ENCODE measurements at places on chromosomes 2 and 18.

DNA sequence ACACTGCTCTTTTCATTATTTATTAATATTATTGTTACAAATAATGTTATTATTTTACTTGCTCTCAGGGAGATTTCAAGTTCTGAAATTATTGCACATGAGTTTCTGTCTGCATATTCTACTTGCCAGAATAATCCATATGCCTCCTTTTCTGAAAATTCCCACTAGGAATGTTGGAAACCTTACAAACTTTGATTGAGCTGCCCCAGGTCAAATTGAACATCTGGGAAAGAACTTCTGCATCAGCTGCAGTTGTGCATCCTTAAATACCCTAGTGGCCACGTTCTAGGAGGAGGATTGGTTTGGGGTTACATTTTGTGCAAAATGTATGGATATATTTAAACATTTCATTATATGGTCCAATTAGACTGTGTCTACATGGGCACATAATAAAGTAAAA, 1302.7 kb upstream of the PIK3C3 start:
- DNase-seq = no peak

GRCh38 chr2:214649440-214650205, 159.9 kb downstream of the BARD1 start:
- DNase-seq = no peak

- peak; percentile 3 for DNase-seq
These were observed 42.0 kb downstream of the MCFD2 start for GRCh38 chr2:46873604-46874068.

DNA sequence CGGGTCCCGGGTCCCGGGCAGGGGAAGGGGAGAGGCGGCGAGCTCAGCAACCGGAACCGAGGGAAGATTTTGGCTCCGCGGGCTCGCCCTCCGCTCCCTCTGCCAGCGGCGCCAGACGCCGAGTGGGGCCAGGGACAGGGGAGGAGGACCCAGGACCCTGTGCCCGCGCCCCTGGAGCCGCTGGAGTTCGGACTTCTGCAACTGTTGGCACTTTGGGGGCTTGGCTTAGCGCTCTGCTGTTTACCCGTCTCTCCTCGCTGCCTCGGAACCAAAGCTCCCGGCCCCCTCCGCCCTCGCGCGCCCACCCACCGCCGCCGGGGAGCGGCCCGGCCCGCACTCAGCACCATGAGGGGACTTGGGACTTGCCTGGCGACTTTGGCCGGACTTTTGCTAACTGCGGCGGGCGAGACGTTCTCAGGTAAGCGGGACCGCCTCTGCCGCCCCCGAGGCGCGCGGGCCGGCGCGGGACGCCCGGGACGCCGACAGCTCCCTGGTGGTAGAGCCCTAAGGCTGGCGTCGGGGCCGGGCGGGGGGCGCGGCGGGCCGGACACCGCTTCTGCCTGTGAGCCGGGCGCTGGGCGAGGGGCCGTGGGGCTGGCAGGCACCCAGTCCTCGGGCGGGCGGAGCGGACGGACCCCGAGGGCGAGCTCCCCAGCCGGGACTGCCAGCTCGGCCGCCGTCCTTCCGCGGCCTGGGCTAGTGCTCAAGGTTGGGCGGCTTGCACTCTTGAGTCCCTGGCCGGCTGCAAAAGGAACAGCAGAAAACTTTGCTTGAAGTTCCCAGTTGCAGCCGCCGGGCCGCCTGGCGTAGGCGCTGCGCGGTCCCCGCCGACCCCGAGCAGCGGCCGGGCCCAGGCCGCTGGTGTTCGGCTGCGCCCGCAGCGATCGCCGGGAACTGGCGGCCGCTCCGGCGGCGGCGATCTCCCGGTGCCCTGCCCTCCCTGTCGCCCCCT, 634 bp downstream of the PTPRM start:
- DNase-seq = no peak

DNA sequence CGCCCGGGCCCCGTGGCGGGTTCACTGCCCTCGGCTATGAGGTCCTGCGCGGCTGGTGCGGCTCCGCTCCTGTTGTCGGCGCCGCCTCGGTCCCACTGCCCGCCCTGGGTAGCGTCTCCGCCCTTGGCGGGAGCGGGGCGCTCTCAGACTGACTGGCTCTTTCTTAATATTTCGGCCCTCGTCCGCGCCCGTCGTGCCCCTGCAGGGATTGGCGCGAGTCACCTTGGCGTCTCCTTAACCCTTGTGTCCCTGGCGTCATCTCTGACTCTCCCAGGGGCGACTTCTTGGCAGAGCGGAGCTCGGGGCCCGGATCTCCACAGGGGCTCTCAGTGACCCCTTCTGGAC, 1.3 kb downstream of the PTMA start:
- DNase-seq = peak; percentile 19

DNA sequence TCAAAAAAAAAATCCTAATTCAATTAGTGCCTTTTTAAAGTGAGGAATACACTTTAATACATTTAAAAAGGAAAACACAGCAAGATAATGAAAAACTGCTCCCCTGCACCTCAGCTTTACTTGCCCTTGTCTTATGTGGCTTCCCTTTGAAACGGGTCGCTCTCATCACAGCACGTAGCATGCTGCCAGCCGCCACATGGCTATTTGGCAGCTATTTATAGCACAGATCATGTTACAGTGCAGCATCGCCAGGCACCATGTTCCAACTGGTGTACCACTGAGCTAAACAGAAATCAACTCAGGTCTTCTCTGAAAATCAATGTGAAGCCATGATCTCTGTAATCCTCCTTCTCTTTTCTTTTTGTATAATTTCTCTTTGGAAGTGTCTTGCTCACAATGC, 65.1 kb downstream of the TMEM182 start:
- DNase-seq = no peak

- DNase-seq = no peak
These were observed 48.7 kb downstream of the TNS1 start for GRCh38 chr2:217954051-217954450.

DNA sequence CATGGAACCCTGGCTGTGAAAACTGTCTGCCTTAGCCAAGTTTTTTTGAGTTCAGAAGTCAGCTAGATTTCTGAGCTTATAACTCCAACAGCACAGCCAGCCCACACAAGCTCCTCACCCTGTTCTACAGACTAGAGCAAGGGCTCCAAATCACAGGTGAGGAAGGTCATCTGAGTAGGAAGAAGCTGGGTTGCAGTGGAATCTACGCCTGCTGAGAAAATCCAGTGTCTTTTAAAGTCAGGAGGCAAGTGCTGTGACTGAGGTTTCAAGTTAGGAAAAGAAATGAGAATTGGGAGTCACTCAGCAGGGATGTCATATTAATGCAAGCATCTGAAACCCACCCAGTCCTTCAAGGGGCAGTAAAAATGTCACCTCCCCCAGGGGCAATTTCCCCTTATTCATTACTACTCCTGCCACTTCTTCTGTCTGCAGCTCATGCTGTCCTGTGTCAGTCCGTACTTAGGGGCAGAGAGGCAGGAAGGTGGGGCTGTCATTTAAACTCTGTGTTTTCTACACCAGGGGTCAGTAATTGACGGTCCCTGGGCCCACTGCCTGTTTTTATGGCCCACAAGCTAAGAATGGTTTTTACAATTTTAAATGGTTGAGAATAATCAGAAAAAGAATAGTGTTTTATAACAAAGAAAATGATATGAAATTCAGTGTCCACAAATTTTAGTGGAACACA, 551.1 kb downstream of the BCL11A start:
- no peak for DNase-seq

- no peak for DNase-seq
These were observed 25.2 kb downstream of the HS1BP3 start for GRCh38 chr2:20625491-20626391.

- no peak for DNase-seq
These were observed 2.4 kb upstream of the MTA3 start for GRCh38 chr2:42566025-42566424.

- no peak for DNase-seq
These were observed 104.2 kb downstream of the CRIM1 start for GRCh38 chr2:36459725-36460137.

DNA sequence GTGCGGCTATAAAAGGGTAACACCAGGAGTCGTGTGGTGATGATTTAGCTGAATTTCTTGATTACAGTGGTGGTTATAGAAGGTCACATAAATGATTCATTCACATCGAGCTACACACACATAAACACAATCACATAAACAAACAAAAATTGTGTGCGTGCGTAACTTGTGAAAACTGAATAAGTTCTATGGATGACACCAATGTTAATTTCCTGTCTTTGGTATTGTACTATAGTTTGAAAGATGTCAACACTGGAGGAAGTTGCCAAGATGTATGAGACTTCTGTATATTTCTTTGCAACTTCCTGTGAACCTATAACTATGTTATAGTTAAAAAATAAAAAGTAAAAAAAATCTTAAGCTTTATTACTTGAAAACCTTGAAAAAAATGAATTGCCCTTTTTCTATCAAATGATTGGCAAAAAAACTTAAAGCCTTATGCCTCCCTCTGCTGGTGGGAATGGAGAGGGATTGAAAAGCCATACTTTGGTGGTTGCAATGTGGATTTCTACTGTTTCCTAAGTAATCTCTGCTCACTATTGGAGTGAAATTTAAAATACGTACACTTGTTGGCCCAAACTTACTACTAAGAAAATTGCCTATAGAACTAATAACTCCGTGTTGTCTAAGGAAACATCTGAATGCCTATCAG, 227.7 kb downstream of the RPIA start:
- no peak for DNase-seq

- DNase-seq = no peak
These were observed 17.2 kb downstream of the LAPTM4A start for GRCh38 chr2:20034218-20034617.

GRCh38 chr2:231347638-231348037, 47.9 kb upstream of the B3GNT7 start:
- no peak for DNase-seq

- no peak for DNase-seq
These were observed 68.2 kb downstream of the TMEM17 start for GRCh38 chr2:62437785-62438184.

DNA sequence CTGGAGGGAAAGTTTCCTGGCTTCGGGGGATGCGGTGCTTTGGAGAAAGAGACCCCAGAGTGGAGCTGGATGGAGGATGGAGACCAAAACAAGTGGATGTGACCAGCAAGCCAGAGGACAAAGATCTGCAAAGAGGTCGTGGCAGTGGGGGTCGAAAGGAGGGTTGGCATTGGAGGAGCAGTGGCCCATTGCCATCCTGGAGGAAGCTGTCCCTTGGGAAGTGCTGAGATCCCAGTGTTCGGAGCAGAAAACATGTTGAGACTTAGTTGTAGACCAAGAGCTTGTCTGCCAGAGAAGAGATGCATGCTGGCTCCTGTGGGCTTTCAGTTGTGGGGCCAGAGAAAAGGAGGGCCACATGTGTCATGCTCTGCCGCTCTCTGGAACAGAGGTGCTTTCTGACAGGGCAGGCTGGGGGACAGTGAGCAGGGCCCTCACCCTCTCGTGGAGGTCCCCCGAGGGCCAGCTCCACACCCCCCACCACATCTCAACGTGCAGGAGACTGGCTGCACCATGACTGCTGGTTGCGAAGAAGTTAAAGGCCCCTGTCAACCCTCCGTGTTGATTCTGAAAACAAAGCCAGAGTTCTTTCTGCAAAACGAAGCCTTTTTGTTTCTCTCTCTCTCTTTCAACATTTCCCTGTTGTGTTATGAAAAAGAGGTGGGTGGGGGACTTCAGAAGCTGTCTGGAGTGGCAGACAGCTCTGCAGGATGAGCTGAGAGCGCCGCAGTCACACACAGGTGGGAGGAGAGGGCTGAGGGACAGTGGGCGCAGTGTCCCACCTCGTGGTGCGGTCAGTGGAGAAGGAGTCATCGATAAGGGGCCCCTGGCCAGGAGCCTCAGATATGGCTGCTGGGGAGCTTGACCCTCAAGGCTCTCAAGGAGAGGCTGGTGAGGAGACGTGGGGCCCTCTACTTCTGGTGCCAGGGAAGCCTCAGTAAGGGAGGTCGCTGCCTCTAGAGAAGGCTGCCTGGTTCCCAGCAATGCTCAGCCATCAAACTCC, 77.6 kb upstream of the BCL2L11 start:
- DNase-seq = peak; percentile 13

DNA sequence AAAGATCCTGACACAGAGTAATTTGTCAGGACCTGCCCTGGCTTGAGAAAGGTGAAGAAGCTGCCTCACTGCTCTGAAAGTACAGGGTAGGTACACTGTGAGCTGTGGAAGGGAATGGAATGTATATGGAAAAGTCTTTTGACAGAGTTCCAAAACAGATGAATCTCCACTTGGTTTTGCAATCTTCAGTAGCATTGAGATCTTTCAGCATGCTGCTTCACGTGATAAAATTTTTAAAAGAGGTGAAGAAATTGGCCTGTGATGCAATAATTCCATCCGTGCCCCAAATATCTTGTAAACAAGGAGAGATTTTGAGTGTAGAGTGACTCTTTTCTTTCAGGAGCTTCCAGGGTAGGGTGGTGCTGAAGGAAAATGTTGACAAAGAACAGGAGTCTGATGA, 123.1 kb downstream of the OSR1 start:
- DNase-seq = no peak

DNA sequence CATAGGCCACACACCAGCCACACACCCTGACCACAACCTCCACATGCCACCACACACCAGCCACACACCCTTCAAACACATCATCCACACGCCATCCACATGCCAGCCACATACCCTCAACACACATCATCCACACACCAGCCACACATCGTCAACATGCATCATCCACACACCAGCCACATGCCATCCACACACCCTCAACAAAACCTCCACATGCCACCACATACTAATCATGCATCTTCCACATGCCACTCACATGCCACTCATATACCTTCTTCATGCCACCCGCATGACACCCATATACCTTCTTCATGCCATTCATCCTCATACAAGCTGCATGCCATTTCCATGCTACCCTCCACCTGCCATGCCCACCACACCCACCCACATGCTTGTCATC, 12.4 kb downstream of the TNS1 start:
- DNase-seq = no peak

GRCh38 chr18:29164993-29165599, 988.2 kb upstream of the CDH2 start:
- DNase-seq = no peak

- DNase-seq = peak; percentile 85
These were observed at the start of gene TMEM185B for GRCh38 chr2:120223034-120223912. Gene TMEM185B (minus strand): TSS chr2:120223400. CDS start chr2:120222976, 424 bp downstream.

GRCh38 chr2:113251118-113251517, 27.6 kb downstream of the PAX8 start:
- no peak for DNase-seq

DNA sequence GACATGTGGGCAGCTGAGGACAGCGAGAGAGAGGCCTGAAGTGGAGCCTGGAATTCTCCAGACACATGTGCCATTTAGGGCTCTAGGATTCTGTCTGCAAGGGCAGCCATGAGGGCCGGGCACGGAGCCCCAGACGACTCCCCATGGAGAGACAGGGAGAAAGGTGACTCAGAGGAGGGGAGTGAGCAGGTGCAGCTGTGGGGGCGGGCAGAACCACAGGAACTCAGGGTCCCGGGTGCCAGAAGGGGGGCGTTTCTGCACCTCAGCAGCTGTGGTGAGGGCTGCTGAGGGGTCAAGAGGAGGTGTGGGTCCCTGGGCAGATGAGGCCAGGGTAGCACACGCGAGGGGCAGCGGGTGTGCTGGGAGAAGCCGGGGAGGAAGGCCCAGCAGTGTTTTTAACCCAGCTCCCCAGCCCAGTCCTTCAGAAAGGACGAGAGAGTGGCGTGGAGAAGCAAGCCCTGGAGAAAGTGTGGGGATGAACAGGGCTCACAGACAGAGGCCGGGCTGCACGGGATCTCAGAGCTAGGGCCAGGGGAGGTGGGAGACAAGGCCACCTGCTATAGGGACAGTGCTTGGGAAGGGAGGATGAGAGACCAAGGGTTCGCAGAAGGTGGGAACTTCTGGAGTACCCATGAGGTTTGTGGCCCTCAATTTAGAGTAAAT, 7.6 kb downstream of the GPR17 start:
- no peak for DNase-seq

GRCh38 chr18:55497825-55498403, 90.1 kb downstream of the TCF4 start:
- DNase-seq = no peak

GRCh38 chr18:62085756-62086155, 101.1 kb downstream of the PIGN start:
- DNase-seq = no peak

GRCh38 chr2:144133936-144134665, 385.8 kb downstream of the ZEB2 start:
- no peak for DNase-seq

All from stimulated activated CD4-positive, alpha-beta T cell treated with anti-CD3 and anti-CD28 coated beads, Interleukin-15, amount 100 ng/mL, for 1 hour (primary cell).